ENCODE measurements at places on chromosomes 2 and 18. TPM values are rescaled to one million over a fixed set of nuclear protein-coding genes. Genes with fewer than 3 reads are reported as not detected.

GRCh38 chr2:157055660-157056199 lies 201.8 kb upstream of the GALNT5 start:
- DNase-seq, result peak; percentile 42

DNA sequence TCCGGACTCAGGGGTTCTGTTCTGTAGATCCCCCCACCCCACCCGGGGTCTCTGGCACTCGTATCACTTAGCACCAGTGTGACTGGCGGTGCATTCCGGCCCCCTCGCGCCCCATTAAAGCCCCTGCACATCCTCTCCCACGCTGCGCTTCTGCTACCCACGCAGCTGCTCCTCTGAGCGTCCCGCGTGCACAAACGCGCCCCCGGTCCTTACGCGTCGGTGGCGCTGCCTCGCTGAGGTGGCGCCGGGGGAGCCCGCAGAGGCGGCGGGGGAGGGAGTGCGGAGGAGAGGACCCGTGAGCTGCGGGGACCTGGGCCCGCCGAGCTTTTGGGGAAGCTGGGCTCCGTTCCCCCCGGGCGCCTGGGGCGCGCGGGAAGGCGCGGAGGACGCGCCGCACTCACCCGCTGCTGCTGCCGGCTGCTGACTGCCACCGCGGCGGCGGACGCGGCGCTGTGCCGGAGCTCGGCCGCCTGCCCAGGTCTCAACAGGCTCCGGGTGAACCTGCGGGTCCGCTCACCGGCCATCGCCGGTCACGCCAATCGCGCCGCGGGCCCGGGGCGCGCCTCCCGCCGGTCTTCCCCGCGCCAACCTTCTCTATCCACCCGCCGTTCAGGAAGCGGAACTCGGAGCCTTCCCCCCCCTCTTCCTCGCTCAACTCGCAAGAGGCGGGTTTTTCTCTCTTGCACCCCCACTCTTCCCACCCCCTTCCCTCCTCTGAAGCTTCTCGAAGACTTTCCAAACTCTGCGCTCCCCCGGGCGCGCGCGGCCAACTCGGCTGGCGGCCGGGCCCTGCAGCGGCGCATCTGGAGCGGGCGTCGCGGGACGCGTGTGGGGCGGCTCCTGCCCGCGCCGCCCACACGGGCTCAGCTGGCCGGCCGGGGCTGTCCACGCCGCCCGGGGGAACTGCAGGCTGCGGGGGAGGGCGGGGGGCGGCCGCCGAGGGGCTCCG lies at the start of gene DOCK10:
Gene DOCK10, minus strand, starts transcription at position 618 of the 949 bp plus-strand sequence. Its CDS starts 94 bp downstream, at position 524.
- peak; percentile 70 for DNase-seq

DNA sequence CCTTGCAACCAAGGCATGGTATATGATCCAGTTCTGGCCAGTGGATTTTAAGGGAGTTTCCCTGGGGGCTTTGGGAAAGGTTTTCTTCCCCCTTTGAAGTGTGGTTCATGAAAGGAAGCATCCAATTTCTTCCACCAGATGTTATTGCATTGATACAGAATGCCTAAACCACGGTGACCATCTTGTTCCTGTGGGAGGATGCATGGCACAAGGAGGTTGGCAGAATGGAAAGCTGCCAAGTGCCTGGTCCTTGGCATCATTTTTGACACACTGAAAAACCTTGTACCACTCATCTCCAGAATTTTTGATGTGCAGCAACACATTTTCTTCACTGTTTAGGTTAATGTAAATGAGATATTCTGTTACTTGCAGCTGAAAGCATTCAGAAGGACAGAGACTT lies 55.2 kb upstream of the CXCR4 start:
- DNase-seq, result no peak

DNA sequence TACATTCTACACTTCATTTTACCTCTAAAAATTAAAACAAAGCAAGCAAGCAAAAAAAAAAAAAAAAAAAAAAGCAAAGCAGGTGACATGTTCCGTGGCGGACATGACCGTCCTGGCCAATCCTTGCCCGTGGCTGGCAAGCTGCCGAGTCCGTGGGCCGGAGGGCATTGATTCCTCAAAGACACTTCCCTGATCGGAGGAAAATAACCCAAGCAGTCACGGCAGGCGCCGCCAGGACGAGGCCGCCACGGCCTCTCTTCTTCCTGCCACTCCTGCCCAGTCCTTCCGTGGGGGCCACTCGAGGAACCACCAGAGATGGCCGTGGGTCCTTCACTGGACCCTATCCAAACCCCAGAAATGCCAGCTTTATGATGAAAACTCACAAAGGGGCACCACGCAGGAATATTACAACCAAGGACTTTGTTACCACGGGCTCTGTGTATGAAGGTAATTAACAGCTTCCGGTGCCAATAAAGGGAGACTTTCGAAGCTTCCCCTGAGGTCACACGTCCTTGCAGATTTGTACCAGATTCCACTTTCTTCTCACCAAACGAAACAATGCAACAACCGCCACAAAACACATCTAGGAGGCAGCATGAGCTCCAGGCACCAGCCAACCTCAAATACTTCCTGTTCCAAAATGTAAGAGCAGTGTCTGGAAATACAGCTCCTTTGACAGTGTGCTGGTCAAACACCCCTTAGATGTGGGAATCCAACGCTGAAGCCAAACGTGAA lies 170.3 kb downstream of the HDAC4 start:
- DNase-seq, result no peak

DNA sequence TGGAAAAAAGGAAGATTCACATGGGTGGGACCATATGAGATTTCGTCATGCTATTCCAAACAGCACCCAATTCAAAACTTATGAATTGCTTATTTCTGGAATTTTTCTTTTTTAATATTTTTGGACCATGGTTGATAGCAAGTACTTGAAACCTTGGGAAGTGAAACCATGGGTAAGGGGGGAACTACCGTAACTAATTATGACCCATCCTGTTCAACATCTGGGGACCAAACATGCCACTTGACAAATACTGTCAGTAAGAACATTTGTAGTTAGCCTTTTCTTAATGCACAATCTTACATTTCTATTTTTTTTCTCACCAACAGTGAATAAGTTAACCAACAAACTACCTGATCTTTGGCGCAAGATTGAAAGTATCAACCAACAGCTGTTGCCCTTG lies 105.7 kb upstream of the TTC39C start:
- DNase-seq, result no peak

The DYSF gene
- not detected for total RNA-seq

Measured in fibroblast of lung (primary cell).